Activated CD4-positive, alpha-beta T cell treated with anti-CD3 and anti-CD28 coated beads, Interleukin-2, amount 50 U/mL, for 16 hours (primary cell): ENCODE measurements at places on chromosomes 16 and 17.

DNA sequence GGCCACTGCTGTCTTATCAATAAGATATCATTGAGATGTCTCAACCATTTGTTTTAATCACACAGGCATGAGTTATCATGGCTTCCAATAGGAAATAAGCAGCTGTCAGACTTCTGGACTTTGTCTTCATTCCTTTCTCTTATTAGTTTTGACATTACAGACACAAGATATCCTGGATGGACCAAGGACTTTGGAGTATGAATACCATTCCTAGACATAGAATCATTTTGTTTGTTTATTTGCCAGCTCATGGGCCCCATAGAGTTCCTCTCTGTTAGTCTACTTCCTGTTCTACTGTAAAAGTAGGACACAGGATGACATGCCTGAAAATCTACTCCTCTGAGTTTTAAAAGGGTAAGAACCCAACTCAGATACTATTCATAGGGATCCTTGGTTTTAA, 77.7 kb upstream of the KCNJ16 start:
- DNase-seq = no peak

DNA sequence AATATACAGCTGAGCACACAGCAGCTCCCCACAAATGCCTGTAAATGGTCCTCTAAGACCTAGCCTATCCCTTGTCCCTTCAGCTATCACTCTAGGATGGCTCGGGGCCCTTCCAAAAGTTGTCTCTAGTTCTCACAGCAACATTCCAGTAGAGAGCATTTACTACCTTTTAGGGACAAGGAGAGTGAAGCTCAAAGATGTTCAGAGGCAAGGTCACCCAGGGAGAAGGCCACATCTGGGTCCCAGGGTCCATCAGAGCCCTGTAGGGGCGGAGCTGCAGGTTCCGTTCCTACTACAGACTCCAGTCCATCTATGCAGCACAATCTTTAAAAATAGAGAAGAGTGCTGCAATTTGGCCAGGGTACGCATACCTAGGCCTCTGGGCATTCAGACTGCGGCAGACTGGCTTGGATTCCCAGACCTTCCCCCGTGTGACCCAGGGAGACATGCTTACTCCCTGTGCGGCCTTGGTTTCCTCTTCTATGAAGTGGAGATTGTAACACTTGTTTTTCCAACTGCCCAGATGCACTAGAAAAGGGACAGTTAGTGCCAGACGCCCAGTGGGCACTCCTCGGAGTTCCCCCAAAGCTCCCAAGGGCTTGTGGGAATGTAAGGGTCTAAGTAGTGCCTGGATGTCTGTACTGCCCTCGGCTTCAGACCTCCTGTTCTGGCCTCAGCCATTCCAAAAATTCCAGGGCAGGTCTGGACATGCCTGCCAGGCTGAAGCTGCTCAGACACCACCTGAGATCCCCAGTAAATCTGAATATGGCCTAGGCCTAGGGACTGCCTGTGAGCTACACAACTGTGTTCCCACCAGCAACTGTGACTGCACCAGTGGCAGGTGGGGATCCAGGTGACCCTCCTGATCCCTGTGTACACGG, 2.5 kb downstream of the SLC12A4 start:
- no peak for DNase-seq

DNA sequence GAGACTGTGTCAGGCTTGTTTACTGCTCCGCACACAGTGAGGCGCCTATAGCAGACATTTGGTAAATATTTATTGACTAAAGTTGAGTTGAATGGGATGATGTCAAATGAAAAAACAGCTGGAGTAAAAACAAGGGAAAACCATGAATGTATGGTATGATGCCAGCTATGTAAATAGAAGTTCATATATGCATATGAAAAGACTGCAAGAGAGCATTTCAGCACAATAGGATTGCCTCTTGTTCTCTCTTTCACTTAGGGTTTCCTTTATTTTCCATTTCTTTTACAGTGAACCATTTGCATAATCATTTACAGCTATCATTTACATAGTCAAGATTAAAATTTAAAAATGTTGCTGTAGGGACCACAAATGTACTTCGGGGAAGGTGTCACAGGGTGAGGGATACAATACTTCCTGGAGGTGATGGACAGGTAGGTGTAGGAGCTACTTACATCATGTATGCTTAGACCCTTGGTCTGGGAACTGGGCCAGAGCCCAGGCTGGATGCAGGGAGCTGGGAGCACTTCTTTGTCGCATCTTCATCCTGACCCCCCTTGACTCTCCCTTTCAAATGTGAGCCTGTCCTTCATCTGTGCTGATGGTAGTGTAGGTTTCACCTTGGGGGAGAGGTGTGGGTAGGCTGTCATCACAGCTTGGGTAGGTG, 113.3 kb downstream of the UTP18 start:
- no peak for DNase-seq

- DNase-seq = no peak
These were observed 108.9 kb downstream of the ENGASE start for GRCh38 chr17:79183293-79184158.

DNA sequence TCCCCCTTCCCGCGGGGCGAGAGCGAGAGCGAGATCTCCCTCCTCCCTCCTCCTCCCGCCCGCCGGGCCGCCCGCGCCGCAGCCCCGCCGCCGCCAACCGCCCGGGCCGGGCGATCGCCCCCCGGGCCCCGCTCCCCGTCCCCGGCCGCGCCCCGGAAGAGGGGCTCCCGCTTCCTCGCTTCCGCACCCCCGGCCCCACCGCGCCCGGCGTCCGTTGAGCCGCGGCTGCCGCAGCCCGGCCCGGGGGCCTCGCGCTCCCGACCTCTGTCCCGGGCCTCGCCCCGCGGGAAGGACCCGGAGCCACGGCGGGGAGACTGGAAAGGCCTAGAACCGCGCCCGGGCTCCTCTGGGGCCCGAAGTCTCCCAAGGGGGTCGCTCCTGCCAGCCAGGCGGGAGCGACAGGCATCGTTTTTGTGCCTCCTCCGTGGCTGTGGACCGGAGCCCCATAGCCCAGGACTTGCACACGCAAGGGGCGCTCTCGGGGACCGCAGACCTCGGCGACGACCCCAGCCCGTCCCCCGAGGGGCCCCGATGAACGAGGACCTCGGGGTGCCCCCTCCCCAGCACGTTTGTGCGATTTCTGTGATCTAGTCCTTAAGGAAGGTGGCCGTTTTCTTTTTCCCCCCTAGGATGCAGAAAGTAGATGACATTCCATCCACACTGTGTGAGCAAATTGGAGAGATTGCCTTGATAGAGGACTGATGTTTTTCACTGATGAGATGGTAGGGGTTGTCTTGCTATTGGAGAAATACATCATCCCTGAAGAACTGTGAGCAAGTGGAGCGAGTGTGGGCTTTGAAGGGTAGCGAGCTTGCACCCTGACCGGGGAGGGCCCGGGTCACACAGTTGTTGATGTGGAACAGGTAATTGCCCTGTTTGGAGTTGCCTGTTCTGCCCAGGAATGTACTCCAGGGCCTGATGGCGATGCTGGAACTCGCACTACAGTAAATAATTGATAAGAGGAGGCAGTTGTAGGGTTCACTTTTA, 611 bp downstream of the BANP start:
- DNase-seq = no peak

GRCh38 chr17:83183951-83184506, 104.6 kb downstream of the METRNL start:
- DNase-seq = no peak

GRCh38 chr16:8920645-8921346, 38.6 kb downstream of the LITAFD start:
- peak; percentile 31 for DNase-seq

DNA sequence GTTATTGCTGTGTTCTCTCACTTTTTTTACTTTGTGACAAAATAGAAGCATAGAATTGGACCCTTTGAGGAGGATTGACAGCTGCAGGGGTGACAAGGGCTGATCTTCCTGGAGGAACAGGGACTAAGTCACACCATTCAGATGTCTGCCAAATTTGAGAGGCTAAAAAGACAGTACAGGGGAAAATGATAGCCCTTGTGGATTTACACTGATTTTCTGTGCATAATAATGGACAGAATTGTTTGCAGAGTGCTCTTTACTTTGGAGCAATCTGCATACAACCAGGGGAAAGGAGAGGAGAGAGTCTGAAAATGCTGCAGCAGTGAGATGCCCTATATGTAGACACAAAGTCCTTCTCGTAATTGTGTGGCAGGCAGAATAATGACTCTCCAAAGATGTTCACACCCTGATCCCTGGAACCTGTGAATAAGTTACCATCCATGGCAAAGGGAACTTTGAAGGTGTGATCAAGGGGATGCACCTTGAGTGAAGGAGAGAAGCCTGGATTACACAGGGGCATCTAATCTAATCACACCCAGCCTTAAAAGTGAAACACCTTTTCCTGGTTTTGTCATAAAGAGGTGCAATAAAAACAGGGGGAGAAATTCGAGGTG, 221.4 kb upstream of the CPHXL start:
- no peak for DNase-seq

DNA sequence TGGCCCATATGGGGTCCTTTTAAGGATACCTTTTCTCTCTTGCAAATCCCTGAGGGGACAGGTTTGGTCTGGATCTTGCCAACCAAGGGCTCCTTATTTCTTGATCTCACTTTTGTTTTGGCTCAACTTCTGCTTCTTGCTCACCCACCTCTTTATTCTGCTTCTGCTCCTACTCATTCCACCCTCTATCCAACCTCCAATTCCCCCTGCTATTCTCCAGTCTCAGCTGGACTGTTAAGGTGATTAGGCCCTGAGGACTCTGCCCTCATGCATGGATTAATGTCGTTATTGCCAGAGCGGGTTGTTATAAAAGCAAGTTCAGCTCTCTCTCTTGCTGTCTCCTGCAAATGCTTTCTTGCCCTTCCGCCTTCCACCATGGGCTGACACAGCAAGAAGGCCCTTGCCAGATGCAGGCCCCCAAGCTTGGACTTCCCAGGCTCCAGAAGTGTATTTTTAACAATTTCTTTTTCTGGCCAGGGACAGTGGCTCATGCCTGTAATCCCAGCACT, 29.8 kb downstream of the LAT start:
- DNase-seq = no peak

GRCh38 chr17:82782657-82783207, 30.9 kb downstream of the TBCD start:
- no peak for DNase-seq

DNA sequence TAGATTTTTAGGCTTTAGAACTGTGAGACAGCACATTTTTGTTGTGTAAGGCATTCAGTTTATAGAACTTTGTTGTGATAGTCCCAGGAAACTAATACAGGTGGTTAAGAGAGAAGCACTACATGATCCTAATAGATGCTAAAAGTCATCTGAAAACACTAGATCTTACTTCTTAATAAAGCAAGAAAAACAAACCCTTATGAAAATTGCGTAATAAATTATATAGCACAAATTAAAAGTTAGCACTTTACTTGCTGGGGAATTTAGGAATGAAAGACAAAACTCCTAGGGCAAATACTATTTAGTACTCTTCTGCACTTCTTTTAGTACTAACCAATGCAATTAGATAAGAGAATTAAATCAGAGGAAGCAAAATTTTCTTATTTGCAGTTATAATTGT, 163.3 kb upstream of the SHISA6 start:
- DNase-seq = no peak

DNA sequence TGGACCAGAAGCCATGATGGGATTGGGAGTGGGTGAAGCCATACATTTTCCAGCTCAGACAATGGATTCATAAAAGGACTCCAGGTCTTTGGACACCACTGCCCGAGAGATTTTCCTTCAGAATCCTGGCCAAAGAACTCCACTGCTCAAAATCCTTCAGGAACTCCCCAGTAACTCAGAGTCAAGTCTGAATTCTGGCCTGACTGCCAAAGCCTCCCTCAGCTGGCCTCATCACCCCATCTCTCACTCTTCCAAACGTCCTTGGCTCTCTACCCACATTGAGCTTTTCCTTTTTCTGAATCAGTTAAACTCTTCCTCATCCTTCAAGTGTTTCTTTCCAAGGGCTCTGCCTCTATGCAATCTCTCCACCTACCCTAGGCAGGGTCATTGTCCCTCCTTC, 1.2 kb upstream of the SEPTIN1 start:
- no peak for DNase-seq

- no peak for DNase-seq
These were observed 25.5 kb upstream of the BEAN1 start for GRCh38 chr16:66401610-66402009.

GRCh38 chr17:18064053-18064452, 23.7 kb upstream of the DRG2 start:
- DNase-seq = no peak
